Esophagus muscularis mucosa (tissue), 4 donors: ENCODE measurements at places on chromosomes 3 and 15. TPM values are rescaled to one million over a fixed set of nuclear protein-coding genes. Genes with fewer than 3 reads are reported as not detected.

DNA sequence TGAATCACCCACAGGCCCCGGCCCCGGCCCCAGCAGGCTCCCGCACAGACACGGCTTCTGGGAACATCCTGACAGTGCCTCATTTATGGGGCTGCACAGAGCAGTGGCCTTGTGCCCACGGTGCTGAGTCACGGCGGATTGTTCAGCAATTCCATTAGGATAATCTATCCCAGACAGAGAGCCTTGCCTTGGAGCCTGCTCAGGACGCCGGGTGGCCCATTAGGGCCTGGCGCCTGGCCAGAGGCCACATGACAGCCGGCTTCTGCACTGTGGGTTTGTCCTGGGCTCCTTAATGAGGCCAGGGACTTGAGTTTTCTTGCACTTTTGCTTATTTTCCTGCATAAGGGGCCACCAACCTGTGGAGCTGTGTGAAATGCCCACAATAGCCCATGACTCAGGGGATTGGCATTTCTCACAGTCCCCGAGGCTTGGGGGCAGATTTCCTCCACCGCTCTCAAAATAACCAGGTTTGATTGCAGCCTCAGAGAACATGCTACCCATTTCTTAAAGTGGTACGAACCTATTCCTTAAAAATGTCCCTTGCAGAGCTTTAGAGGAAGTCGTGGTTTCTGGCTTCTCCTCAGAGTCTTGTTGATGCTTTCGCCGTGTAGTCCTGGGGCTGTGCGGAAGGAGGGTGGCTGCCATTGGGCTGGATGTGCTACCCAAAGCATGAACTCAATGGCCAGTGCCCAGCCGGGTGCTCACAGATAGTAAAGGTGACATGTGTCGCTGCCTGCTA is 19.0 kb downstream of the SYNM start:
- no peak for DNase-seq

DNA sequence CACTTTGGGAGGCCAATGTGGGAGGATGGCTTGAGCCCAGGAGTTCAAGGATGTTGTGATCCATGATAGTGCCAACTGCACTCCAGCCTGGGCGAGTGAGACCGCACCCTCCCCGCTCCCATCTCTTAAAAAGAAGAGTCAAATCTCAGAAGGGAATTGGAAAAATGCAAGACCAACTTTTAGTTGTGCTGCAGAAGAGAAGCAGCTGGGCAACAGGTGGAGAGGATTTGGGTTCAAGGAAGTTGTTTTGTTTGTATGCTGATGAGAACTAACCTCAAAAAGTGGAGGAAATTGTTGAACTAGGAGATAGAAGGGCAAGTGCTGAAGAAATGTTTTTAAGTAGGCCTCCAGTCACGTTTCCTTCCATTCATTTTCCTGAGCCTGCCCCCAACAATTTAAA is 12.8 kb upstream of the PDCD7 start:
- no peak for DNase-seq

DNA sequence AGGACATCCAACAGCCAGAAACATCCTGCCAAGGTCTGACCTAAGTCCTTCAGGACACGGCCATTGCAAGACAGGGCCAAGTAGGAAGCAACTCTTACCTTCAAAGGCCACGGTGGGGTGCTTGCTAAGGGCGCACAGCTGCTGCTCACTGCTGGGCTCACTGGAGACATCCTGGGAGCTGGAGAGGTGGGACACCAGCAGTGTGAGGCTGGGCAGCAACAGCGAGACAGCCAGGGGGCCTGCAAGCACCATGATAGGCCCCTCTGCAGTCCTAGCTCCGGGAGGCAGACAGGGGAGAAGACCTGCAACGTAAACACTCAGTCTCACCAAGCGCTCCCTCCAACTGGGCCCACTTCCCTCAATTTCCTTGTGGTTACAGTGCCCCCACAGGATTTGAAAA is 79.2 kb downstream of the SEMA5B start:
- no peak for DNase-seq

DNA sequence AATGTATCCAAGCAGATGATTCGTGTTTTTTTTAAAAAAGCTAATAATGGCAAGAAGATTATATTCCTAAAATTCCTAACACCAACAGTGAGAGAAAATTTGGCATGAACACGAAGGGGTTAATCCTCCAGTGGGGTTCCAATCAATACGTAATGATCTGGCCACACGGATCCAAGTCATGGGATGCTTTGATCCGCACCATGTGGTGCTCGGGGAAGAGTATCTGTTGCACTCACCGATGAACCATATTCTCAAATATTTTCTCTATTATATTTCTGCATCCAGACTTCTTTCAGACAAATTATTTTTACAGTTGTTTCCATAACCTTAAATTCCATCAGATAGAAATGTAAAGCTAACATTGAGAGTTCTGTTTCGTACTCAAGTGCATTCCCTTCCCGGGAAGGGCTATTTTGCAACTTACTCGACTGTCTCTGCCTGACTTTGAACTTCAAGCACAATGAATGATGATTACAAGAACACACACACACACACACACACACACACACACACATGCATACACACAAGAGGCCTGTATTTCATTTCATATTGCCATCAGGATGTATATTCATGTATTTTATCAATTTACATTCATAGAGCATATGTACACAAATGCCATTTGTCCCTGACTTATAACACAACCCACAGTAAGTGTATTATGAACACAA is 567.2 kb downstream of the FOXP1 start:
- DNase-seq, result peak; percentile 62

DNA sequence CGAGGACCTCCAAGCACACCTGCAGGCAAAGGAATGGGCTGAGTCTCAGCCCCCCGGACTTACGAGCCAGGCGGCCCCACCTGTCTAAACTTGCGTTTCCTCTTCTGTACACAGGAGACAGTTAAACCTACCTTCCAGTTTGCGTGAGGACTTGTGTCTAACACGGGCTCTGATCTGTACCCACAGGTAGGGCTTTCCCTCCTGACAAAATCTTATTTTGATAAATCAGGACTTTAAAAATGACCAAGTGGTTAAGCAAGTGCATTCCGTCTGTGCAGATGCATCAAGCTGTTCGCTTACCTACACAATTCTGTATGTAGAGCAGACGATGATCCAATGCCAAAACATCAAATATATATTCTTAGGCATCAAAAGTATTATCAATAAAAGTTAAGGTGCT is 238.0 kb downstream of the XXYLT1 start:
- DNase-seq, result no peak

DNA sequence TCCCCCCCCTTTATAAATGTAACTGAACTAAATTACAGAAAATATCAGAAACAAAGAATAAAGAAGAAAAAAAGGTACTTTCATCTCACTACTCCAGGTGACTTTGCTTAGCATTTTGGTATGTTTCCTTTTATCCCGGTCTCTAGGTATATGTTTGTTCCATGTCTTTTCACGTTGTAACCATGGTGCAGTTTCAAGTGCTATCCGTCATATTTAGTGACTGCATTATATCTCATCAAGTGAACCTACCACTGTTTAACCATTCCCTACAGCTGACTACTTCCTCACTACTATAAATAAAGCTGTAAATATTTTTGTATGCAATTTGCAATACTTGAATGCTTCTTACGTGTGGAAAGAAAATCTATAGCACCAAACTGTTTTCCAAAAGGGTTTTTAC is 2.2 kb downstream of the BTBD1 start:
- no peak for DNase-seq

DNA sequence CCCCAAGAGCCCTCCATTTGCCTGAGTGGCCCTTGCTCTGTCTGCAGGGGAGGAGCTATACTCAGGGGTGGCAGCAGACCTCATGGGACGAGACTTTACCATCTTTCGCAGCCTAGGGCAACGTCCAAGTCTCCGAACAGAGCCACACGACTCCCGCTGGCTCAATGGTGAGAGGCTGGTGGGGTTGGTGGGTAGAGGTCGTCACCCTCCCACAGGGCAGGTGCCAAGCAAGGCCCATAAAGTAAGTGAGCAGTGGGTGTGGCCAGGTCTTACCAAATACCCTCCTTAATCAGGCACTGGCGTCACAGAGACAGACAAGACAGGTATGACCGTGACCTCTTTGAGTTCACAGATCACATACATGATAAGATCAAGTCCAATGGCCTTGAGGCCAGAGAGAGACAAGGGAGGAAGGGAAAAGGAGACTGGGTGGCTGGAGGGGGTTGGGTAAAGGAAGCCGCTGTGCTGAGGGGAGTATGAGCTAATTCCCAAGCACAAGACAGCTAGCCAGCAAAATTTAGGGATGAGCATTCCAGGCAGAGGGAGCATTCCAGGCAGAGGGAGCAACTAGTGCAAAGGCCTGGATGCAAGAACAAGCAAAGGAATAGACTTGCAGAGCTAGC is 2.5 kb downstream of the SEMA3B start:
- DNase-seq, result no peak

- no peak for DNase-seq
These were observed 136.2 kb downstream of the TPRG1 start for GRCh38 chr3:189307963-189308362.

DNA sequence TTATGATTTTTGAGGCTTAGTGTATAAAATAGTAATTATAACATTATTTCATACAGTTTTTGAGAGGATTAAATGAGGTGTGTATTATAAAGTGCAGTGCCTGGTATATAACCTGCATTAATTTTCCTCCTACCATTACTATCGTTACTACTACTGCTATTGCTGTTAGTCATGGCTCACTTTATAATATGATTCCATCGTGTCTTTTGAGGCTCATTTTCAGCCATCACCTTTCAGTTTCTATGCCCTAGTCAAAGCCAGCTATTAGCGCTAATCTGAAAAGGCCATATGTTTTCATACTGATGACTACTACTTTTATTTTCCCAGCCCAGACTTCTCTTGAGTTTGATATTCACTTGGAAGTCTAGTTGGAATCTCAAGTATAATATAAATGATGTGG is 5.5 kb downstream of the MEF2A start:
- no peak for DNase-seq

- no peak for DNase-seq
These were observed 786.6 kb upstream of the DPPA4 start for GRCh38 chr3:110123946-110124345.

The KLHL40 gene
- not detected for total RNA-seq

The HEMK1 gene
- total RNA-seq, result 6.8 TPM

The CXCR6 gene
- 0.42 TPM for total RNA-seq

The KCNMB2 gene
- total RNA-seq, result not detected

The GP9 gene
- total RNA-seq, result 0.50 TPM
